ENCODE measurements at places on chromosomes 4 and X.

- no peak for DNase-seq
Observed at GRCh38 chrX:12954981-12955380, 19.9 kb upstream of the TMSB4X start.

GRCh38 chr4:60122820-60123219 is 1077.3 kb upstream of the ADGRL3 start:
- DNase-seq, result no peak

DNA sequence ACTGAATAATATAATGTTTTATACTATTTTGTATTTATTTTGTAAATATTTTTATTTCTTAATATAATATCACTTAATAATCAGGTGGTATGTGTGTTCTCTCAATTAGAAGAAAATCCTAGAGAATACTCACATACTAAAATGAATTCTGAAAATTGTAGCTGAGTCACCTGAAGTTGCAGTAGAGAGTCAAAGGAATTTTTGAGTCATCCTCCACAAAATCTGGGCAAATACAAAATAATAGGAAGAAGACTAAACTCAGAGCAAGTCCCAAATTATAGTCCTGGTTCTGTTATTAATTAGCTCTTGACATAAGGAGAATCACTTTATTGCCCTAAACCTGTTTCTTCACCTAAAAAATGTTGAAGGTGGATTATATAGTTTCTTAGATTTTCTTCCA is 57.8 kb downstream of the SPATA4 start:
- no peak for DNase-seq

GRCh38 chr4:26727844-26728243 is 132.8 kb upstream of the STIM2 start:
- DNase-seq, result no peak

GRCh38 chr4:113404841-113405240 is 355.4 kb downstream of the ANK2 start:
- DNase-seq, result no peak

DNA sequence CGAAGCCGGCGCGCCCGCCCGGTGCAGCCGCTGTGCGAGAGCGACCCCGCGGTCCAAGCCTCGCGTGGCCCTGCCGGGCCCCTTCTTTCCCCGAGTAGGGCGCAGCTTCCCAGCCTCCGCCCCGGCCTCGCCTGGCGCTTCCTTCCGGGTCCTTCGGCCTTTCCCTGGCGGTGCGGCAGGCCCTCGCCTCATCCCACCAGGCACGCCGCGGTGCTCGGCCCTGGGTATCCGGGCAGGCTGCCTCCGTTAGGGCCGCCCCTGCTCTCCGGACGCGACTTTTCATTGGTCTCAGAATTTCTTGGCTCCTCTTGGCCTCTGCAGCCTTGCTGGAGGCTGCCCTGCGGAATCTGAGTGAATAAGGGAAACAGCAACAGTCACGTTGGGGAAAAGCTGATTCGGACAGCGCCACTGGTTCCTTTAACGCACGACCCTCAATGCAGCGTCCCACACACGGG is 429 bp downstream of the UVSSA start:
- no peak for DNase-seq

- no peak for DNase-seq
Observed at GRCh38 chrX:67781132-67781531, 237.3 kb downstream of the AR start.

- DNase-seq, result no peak
Observed at GRCh38 chr4:52407545-52407944, 251.6 kb downstream of the USP46 start.

DNA sequence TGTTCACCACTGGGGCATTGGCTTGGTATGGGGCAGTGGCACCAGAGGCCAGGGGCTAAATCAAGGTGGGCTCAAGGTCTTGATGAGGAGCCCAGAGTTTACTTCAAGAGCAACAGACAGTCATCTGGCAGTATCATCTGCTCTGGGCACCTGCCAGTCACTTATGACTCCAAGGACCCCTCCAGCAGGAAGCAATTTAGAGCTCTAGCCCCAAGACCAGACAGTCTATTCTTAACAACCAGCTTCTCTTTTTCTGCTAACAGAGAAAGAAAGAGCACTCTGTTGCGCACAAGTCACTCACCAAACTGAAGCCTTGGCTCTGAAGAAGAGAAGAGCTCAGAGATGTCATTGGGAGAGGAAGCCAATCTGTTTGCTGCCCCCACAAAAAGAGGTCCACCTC is 309.2 kb downstream of the HS3ST1 start:
- no peak for DNase-seq

- no peak for DNase-seq
Observed at GRCh38 chrX:78104447-78105176, 564 bp downstream of the PGK1 start.

DNA sequence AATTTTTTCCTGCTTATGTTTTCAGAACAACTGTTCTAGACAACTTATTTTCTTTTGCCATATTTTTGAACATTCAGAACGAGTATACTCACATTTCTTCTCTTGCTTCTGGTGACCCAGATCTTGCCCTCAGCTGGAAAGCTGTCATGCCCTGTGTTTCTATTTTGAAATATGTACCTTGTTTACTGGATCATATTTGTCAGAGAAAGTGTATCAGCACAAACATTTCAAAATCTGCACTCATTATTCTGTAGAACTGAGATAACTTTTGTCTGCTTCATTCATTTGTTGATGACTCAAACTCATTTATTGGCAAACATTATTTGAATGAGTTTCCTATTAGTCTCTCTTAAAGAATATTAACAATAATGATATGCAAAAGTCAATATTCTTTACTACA is 46.2 kb upstream of the FAM9A start:
- DNase-seq, result no peak

DNA sequence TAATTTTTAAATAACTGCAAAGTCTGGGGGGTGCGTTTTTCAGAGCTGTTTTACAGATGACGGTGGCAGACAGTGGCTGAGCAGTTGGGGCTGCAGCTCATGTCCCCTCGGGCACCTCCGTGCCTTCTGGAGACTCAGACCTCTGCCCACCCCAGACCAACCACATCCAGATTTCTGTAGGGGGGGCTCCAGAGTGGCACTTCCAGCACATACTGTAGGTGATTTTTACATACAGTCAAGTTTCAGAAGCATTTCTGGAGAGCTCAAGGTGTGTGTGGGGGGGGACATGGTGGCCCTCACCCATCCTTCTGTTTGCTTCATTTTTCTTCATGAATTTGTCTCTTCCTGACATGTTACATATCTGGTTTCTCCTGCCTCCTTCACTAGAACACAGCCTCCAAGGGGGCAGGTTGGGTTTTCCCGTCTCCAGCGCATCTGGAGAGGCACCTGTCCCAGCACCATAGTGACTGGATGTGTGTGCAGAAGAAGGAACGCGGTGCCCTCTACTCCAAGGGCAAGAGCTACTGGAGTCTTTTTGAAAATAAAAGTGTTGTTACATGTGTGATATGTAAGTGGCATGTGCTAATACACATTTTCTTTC is 37.5 kb downstream of the TMEM271 start:
- no peak for DNase-seq

DNA sequence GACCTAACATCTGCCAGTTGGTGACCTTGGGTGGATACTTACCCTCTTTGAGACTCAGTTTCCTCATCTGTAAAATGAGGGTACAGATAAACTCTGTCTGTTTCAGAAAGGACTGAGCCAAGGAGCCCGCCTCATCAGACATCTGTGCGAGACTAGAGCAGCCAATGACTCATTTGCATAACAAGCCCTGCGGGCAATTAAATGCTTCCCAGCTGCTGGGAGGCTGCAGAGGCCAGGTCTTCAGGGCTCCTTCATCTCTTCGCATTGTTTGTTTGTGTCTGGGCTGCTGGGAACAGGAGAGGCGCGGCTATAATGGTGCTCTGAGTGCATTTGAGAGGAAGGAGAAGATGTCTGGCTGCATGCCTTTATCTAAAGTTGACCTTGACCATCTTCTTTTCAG is 85.0 kb downstream of the ADRA2C start:
- no peak for DNase-seq
